ENCODE measurements at places on chromosomes 1 and 21.
A peak's percentile ranks its signal among the peaks of the same experiment; 100 is the strongest.

DNA sequence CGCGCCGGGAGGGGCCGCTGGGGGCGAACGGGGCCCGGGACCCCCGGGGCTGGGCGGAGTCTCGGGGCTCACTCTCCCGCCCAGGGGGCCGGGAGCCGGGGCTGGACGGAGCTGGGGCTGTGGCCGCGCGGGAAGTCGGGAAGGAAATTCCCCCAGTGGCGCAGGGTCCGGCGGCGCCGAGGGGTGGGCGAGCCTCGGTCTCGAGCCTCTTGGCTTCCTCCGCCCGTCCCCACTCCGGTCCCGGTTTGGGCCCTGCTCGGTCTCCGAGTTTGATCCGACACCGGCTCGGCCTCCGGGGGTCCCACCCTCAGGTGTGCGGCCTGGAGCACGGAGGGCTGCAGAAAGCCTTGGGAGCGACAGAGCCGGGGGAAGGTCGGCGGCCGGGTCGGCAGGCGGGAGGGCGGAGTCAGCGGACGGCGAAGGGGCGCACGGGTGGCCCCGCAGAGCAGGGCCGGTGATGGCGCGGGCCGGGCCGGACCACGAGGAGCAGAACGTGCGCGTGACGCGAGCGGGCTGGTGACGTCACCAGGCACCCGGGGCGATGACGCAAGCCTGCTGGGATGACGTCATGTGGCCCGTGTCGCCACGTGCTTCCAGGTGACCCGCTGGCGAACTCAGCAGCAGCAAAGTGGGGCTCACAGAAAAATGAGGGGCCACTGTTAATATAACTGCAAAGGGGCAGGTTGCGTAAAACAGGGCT is 610 bp upstream of the HES4 start:
- DNase-seq = peak; percentile 78

DNA sequence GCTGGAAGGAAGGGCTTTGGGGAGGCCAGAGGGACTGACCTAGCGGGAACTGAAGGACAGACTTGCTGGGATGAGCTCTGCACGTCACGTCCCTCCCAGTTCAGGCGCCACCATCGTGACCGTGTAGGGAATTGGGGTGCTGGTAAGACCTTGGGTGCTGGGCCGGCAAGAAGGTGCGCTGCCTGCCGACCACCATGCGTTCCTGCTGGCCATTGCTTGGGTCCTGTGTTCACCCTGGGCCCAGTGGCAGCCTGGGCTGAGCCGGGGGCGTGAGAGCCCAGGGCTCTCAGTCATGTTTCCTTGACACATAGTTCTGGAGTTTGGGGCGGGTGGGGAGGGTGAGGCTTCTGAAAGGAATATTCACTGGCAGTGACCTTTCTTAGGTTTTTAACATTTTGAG is 176.0 kb downstream of the CAMTA1 start:
- no peak for DNase-seq

GRCh38 chr1:58592522-58593134 is 15.6 kb upstream of the TACSTD2 start:
- no peak for DNase-seq

DNA sequence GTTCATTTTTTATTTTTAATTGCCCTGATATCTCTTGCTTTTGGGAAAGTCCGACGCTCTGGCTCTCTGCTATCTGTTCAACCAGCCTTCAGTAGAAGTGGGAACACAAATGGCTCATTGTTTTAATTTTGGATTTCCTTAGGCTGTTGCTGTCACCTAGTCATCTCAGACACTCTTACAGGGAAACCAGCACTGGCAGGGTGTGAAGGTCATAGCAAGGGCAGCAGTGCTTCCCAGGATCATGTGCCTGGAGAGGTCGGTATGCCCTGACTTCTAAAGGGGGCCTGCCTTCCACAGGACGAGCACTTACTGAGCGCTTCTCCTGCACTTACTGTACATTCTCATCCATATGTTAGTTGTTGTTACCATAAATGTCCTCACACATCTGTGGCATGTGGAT is 224.2 kb downstream of the DISC1 start:
- no peak for DNase-seq

GRCh38 chr1:2463396-2463795 is 12.7 kb upstream of the PLCH2 start:
- no peak for DNase-seq

DNA sequence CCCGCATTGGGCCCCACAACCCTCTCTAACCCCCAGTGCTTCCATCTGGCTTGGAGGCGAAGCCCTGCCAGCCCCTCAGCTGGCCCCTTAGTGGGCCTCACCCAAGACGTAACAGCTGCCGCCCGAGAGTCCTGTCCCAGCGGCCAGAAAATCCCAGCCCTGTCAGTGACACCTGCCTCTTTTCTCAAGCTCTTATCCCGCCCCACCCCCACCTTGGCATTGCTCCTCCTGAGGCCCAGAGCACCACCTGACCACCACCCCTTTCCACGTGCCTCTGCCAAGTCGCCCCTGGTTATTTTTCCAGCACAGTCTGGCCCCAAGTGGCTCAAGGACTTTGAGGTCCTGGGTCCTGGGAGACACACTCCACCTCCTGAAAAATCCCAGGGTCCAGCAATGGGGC is 5.9 kb upstream of the CTRC start:
- DNase-seq = no peak

- DNase-seq = no peak
These were observed at the start of gene OR14A16 for GRCh38 chr1:247824023-247824422. Gene OR14A16 (minus strand): TSS chr1:247824119. CDS start chr1:247815729, 8,390 bp downstream.

- DNase-seq = no peak
These were observed 21.5 kb upstream of the PTPRF start for GRCh38 chr1:43509007-43509739.

DNA sequence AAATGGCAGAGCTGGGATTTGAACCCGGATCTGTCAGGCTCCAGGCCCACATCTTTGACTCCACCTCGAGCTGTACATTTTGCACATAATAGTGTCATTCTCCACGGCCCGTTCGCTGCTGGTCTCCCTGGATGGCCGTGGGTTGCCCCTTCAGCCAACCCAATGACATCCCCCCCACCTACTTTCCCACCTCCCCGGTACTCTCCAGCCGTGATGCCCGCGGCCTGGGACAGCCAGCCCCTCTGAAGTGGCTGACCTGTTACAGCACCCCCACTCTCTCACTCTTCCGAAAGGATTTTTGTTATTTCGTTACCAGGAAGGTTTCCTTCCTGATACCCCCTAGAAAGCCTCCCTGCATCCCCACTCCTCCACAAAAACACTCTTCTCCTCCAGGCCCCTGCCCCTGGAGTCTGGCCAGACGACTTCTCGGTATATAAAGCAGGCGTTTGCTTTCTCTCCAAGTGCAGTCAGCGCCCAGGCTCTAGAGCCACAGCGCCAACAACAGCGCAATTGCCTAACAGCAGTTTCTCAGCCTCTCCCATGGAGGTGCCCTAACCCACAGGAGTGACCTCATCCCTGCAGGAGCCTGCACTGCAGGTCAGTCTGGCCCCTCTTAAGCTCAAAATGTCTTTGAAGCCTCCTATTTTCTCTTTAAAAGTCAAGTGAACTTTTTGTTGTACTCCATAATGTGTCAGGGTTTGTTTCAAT is 14.5 kb upstream of the GJB5 start:
- no peak for DNase-seq

DNA sequence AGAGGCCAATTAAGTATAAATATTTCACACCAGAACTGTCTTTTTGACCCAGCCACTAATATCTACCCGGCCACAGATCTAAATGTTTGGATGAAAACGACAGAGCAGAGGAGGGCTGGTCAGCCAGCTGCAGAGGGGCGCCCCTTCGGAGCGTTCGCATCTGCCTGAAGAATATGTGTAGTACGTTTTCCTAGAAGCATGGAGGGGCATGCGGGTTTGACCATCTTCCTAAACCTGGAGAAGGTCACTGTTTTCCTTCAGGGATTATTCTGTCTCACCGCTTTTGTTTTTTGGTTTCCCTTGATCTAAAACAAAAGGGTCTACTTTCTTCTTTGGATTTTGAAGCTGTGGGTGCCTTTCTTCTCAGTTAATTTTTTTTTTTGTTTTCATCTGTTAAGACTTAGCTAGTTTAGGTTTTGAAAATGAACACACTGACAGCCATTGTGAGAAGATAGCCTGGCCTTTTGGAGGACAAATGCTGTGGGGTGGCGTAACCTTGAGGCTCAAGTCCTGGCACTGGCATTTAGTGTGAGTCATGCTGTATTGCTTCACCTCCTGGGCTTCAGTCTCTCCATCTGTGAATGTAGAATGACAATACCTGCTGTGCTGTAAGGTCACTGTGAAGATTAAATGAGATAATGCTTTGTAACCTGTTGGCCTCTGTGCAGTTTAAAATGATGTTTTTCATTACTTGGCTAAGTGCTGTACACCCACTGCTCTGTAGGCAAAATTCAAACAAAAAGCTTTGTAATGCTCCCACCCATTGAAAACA is 74.1 kb upstream of the IRF2BP2 start:
- DNase-seq = no peak

GRCh38 chr1:59686170-59686569 is 128.6 kb upstream of the HOOK1 start:
- no peak for DNase-seq

GRCh38 chr1:226305184-226305583 is 3.8 kb downstream of the LIN9 start:
- no peak for DNase-seq

- no peak for DNase-seq
These were observed 223.0 kb upstream of the ADAMTS5 start for GRCh38 chr21:27189870-27190269.

DNA sequence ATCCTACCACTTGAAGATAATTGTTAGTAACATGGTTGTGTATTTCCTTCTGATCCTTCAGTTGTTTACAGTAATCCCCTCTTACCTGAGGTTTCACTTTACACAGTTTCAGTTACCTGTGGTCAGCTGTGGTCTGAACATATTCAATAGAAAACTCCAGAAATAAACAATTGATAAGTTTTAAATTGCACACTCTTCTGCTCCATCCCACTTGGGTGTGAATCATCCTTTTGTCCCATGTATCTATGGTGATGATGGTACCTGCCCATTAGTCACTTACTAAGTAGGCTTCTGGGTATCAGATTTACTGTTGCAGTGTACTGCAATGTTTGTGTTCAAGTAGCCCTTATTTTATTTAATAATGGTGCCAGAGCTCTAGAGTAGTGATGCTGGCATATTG is 62.5 kb downstream of the OSBPL9 start:
- DNase-seq = no peak

- no peak for DNase-seq
These were observed 56.0 kb downstream of the KCNJ15 start for GRCh38 chr21:38312822-38313221.

DNA sequence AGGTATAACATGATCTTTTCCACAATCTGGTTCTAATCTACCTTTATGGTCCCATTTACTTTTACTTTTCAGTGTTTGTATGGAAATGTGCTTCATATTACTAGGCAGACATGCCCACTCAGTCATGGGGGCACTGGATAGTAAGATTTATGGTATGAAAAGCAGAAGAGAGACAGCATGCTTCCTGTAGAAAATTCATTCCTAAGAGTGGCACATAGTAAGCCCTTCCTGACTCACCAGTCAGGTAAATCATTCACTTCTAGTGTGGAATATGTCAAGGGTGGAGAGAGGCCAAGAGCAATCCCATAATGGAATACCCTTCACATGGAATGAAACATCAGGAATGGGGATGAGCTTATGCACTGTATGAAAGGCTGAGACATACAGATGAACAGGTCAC is 49.5 kb upstream of the BCL10 start:
- DNase-seq = no peak

DNA sequence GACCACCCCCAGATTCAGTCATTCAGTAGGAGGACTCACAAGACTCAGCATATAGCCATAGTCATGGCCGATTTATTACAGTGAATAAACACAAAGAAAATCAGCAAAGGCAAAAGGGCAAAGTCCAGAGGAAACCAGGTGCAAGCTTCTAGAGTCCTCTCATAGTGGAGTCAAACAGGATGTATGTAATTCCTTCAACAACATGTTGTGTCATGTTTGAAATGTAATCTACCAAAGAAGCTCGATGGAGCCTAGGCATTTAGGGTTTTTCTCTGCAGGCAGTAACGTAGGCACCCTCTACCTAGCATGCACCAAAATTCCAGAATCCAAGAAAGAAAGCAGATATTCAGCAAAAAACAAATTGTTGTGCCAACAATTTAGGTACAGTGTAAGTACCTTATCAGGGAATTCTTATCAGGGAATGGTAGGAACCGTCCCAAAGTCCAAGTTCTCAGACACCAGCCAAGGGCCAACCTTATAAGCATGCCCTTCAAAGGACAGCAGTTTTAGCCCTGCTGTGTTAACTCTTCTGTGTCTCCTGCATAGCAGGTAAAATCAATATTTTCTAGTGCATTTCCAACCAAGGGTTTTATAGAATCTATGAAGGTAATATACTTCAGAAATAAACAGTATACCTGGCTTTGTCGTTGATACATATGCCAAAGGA is 16.1 kb upstream of the SLAMF6 start:
- DNase-seq = no peak

- DNase-seq = no peak
These were observed 120.7 kb upstream of the SOD1 start for GRCh38 chr21:31538816-31539215.

GRCh38 chr1:2970311-2971071 is 50.8 kb upstream of the ACTRT2 start:
- DNase-seq = no peak

DNA sequence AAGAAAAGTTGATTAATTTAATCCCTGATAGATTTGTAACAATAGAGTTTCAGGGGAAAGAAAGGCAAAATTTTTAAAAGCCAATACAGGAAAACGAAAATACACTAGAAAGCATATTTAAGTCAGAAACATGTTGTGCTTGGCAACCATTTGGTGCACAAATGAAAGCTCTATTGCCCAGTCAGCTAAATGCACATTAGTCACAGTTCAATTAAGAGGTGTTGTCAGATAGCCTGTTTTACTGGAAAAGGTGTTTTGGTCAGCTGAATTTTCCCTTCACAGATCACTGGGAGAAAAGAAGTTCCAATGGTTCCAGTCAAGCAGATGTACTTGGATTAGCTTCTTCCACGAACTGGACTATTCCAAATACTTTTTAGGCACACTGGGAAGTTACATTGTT is 25.4 kb downstream of the RGS4 start:
- no peak for DNase-seq

- peak; percentile 28 for DNase-seq
These were observed 36.2 kb upstream of the IPO9 start for GRCh38 chr1:201792534-201793305.

- DNase-seq = no peak
These were observed 1.8 kb downstream of the ROR1 start for GRCh38 chr1:63775418-63776127.

DNA sequence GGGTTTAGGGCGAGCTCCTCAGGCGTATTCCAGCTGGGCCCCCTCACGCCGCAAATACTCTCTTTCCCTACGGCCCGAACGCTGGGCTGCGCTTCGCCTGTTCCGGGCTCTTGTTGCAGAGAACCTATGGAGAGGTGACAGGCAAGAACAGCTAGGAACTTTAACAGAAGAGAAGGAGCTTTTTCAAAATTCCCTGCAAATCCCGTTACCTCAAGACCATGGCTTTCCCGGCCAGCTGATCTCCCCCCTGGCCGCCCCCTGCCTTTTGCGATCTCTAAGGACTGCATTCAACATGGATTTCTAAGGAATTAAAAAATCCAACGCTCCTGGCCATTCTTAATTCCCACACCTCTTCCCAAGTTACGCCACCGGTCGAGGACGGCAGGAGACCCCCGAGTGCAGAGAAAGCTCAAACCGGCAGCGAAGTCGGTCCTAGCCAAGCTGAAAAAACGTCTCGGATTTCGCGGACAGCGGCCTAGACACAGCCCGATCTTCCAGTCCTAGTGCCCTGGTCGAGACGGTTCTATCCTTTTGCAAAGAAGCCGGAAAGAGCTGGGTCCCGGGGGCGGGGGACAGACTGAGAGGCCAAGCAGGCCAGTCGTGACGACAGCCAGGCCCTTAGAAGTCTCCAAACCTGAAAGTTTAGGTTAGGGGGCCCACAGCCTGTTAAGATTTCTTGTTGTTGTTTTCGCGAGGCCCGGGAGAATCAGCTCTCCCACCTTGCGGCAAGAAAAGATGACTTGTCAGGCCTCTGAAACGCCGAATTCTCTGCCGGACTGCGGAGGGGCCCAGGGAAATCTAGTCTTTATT is 1.1 kb upstream of the TBX15 start:
- DNase-seq = no peak
